ENCODE measurements at places on chromosomes 7 and 10.

DNA sequence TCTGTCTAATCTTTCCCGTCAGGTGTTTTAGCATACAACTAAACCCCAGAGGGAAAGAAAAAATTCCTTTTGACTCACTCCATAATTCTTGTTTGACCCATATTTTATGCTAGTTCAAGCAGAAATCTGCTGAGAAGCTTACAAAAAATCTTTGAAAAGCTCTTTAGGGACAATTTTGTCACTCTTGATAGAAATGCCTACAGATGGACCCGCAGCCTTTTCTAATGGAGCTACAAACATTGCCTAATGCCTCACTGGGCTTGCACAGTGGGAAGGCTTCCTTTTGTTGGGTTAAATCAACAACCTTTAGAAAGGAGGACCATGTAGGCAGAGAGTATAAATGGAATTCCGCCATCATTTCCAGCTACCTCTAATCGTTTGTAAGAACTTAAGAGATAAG lies 344.5 kb downstream of the PCLO start:
- DNase-seq, result no peak

DNA sequence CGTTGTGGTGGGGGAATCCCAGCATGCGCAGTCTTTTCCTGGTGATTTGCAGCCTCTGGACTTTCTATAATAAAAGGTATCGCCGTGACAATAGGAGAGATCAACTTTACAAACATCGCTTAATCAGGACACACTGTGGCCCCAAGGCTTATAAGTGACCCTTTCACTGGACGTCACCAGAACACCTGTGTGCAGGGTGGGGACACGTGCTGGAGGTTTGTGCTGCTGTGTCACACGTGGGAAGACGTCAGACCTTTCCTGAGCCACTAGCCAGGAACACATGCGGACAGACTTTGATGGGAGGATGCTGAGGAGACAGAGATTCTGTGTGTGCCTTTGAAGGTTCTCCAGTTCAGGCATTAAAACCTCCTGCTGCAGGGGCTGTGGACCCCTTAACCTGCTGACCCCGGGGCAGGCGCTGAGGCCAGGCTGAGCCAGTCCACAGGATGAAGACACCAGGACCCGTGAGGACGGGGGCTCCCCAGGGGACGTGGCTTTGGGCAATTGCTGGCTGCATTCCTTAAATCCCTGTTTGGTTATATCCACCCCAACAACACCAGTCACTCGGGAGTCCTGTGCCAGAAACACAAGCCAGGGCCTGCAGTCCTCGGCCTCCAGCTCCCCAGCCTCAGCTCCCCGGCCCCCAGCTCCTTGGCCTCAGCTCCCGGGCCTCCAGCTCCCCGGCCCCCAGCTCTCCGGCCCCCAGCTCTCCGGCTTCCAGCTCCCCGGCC lies 183.4 kb downstream of the PTPRN2 start:
- DNase-seq, result no peak

- no peak for DNase-seq
Observed at GRCh38 chr10:126806498-126806897, 98.7 kb upstream of the DOCK1 start.

- no peak for DNase-seq
Observed at GRCh38 chr7:70093205-70093904, 495.1 kb downstream of the AUTS2 start.

GRCh38 chr10:3159152-3159551 lies 13.4 kb downstream of the PITRM1 start:
- no peak for DNase-seq

DNA sequence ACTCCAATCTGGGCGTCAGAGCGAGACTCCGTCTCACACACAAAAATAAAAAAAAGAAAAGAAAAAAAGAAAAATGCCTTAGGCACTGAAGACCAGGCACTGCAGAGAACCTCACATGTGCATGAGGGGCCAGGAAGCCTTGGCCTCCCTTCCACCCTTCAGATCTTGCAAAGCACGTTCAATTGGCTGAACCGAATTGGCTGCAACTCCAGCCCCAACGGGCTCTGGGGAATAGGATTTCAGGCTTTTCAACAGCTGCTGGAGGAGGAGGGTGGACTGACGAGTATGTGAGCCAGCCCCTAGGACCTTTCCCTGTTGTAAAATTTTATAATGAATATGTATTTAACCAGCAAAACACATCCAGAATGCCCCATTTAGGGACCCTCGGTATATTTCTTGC lies 16.7 kb downstream of the TMEM120A start:
- no peak for DNase-seq
